Caki2 (cell line): ENCODE measurements at places on chromosomes 7 and 10.

GRCh38 chr10:113232928-113233511 lies 283.0 kb downstream of the TCF7L2 start:
- no peak for DNase-seq

DNA sequence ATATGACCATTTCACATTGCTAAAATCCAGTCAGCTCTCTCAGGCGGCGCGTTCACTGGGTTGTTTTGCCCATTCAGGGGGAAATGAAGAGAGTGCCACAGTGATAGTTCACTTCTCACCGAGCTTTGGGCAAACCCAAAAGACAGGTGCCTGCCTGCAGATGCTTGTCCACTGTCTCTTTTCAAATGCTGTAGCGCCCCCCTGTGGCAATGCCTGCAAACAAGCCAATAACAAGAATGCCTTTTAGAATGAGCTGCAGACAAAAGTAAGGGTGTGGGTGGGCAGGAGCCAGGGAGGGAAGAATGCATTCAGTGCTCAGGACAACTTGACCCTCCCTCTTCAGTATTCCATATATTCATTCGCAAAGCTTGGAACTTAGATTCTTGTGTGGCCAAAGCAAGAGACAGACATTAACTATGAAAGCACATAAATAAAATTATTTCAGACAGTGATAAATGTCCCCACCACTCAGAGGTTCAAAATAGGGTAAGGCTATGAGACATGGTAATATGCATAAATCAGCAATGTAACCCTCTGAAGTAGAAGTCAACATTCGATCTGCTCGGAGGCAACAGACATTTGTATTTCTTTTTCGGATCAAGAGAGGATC lies 86.9 kb downstream of the JAZF1 start:
- DNase-seq = peak; percentile 53

DNA sequence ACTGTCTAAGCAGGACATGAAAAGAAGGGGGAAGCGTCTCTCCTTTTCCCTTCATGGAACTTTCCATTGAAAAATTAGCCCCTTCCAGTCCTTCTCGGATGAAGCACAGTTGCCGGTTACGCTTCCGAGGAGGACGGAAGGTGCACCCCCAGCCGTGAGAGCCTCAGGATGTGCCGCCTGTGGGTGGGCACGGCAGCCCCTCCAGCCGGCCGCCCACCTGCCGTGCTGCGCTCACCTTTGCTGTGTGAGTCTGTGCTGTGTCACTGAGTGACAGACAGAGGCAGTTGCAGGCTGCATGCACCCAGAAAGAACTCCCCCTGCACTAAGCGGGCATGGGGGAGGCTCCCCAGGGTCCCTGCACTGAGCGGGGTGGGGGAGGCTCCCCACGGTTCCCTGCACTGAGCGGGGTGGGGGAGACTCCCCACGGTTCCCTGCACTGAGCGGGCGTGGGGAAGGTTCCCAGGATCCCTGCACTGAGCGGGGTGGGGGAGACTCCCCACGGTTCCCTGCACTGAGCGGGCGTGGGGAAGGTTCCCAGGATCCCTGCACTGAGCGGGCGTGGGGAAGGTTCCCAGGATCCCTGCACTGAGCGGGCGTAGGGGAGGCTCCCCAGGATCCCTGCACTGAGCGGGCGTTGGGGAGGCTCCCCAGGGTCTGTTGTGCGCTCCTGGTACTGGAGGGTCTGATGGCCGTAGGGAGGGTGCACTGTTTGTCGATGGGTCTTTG lies 74.2 kb downstream of the DNAJB6 start:
- no peak for DNase-seq

DNA sequence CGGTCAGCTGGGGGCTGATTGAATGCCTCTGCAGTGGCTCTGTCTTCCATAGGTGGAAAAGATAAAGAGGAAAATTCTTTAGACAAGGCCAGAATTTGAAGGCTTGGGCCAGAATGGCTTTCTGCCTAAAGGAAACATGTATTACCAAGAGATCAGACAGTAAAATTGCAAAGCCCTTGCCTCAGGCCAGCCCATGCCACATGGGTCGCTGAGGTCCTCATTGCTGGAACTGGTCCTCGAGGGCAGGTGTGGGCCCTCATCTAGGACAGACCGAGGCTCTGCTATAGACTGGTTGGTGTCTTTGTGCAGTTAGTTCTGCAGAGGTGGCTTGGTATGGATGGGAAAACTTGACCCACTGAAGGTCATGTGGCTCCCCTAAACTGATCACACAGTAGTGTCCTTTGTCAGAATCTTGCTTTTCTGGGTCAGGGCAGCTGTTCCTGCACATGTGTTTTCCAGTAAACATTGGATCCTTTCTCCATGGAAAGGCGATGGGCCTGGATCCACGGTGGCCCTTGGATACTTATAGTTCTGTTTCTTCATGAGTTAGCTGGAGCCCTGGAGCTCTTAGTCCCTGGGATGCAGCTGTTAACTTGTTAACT lies 80.4 kb downstream of the TMEM178B start:
- no peak for DNase-seq

GRCh38 chr7:150988230-150989226 lies 2.3 kb upstream of the NOS3 start:
- no peak for DNase-seq

DNA sequence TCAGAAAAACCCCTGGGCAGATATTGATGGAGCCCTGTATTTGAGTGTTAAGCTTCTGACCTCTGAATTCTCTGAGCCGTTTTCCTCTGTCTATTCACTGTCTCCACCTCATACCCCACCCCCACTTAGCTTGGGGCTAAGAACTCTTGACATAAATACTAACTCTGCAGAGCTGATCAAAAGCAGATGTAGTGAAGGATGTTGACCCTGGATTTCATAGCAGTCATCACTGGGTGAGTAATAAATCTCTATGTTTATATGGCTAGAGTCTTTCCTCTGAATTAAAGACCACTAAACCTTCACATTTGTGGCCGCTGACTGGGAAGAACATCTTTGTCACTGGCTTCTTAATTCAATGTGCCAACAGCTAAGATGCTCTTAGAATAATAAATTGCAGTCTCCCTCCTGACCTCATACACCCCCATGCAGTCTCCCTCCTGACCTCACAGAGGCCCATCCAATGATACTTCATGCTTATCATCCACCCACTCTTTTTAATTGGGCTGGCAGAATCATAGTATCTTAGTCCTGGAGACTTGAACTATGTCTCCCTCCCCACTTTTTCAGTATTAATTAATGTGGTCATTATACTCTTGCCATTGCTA lies 78.0 kb upstream of the MACROH2A2 start:
- DNase-seq = no peak

DNA sequence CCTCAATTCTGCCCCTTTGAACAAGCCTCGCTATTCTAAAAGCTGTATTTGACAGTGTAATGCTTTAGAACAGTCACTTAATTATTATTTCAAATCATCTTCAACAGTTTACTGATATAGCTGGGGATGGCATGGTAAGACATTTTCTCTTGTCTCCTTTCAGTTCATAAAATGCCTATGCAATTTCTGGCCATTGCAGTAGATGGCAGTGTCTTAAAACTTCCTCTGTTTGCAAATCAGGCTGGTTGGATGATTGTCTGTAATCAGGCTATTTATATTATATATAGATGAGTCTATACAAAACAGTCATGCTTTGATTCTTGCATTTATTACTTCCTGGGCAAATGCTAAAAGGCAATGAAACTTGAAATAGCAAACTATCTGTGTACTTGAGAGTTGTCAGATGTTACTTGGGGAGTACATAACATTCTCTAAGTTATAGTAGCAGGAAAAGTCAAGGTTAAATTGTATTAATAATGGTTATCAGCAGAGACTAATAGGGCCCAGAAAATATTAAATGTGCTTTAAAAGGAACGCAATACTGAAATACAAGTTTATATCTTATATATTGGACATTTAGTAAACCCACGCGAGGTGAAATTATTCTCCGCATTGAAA lies 55.5 kb upstream of the LHFPL3 start:
- DNase-seq = peak; percentile 12

- no peak for DNase-seq
These were observed 129.2 kb downstream of the KCND2 start for GRCh38 chr7:120402079-120402767.

- DNase-seq = no peak
These were observed 4.6 kb upstream of the SLC13A1 start for GRCh38 chr7:123204206-123204835.

DNA sequence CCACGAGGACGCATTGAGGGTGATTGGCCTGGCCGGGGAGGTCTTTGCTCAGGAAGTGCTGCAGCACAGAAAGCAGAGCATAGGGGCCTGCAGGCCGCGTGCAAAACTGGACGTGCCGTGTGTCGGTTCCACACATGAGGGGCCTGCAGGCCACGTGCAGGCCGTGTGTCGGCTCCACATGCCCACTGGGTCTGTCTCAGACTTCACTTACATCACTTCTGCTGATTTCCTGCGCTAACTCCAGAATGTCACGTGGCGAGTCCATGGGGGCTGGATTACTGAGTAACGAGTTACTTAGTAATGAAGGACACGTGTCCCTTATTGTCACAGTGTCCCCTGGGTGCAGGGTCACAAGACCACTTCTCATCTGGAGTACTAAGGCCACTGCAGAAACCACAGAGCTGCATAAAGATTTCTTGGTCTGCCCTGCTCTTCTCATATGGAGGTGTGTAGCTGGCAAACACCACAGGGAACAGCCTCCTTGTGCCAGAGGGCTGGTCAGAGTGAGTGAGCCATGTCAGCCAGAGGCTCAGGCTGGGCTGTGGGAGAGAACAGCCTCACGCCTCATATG lies 60.8 kb downstream of the GDI2 start:
- no peak for DNase-seq

DNA sequence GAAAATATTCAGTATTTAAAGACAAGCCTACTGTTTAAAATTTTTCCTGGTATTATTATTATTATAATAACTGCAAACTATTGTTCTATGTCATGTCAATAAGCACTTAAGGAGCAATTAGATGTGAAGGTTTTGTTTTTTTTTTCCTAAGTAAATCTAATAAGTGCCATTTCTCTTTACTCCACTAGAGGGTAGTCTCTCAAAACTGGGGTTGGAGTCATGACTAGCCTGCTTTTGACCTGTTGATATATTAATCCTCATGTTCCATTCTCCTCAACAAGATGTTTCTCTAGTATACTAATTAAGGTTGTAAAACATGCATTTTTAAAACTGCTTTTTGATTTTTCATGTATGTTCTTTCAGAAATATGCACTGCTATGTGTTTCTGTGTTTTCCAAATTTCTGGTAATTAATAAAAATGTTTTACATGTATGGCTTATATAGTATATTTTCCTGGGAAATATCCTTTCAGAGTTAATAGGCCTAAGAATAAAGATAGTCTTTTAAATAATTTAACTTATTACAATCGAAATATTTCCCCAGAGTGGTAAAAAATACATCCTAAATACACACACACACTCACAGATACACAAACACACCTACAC lies 1.0 kb upstream of the LRRN3 start:
- DNase-seq = peak; percentile 23

GRCh38 chr7:139602143-139602722 lies 78.7 kb downstream of the CLEC2L start:
- DNase-seq = peak; percentile 35

- no peak for DNase-seq
These were observed 25.4 kb upstream of the CALU start for GRCh38 chr7:128713794-128714193.

DNA sequence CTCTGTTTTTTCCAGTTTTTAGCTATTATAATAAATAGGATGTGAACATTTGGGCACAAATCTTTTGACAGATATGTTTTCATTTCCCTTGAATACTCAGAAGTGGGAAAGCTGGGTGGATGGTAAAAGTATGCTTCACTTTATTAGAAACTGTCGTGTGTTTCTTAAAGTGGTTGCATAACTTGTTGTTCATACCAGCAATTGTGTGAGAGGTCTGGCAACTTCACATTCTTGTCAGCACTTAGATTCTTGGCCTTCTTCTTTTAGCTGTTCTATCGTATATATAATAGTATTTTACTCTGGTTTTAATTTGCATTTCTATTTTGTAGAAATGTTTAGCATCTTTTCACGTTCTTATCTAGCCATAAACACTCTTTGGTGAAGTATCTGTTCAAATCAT lies 894.4 kb downstream of the KCNMA1 start:
- DNase-seq = no peak

DNA sequence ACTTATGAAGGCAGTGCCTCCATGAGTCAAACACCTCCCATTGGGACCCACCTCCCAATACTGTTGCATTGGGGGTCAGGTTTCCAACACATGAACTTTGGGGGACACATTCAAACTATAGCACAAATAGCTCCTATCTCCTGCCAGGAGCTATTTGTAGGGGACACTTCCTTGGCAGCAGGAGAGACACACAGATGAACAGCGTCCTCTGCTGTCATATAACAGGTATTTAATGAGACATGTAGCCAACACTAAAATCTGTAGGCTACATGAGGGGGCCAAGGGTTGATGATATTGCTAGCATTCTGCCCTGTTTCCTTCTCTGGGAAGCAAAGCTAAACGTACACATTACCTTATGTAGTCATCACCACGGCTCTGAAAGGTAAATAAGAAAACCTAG lies 2.6 kb upstream of the GPR26 start:
- DNase-seq = no peak
